Vagina (tissue), 2 donors: ENCODE measurements at places on chromosomes 1 and 21.

DNA sequence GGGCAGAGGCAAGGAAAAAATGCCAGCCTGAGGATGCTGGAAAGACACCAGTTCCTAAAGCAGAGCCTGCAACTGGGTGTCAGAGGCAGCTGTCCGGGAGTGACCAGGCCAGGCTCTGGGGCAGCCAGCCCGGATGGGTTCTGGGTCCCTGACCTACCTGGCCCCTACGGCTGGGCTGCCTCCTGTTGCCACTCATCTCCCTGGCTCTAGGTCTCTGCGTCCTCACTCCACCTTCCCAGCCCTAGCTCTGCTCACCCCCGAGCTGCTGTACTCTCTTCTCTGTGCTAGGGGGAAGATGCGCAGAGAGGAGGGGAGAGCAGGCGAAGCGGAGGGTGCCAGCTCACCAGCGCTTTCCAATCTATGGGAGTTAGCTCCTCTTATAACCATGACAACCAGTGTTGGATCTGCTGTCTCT is 9.0 kb downstream of the ARHGEF2 start:
- no peak for DNase-seq

GRCh38 chr1:210464519-210465039 is 135.9 kb downstream of the HHAT start:
- DNase-seq: no peak

- no peak for DNase-seq
Measured at GRCh38 chr1:245770156-245770555, 615.4 kb downstream of the KIF26B start.

DNA sequence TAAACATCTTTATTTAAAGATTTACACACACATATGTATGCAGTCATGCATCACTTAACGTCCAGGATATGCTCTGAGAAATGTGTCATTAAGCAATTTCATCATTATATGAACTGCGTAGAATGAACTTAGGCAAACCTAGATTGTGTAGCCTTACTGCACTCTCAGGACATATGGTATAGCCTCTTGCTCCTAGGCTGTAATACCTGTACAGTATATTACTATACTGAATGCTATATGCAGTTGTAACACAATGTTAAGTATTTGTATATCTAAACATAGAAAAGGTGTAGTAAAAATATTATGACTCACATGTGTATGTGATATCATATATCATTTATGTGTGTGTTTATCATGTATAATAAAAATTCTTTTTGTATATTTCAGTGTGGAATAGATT is 73.2 kb upstream of the QSOX1 start:
- DNase-seq: no peak

DNA sequence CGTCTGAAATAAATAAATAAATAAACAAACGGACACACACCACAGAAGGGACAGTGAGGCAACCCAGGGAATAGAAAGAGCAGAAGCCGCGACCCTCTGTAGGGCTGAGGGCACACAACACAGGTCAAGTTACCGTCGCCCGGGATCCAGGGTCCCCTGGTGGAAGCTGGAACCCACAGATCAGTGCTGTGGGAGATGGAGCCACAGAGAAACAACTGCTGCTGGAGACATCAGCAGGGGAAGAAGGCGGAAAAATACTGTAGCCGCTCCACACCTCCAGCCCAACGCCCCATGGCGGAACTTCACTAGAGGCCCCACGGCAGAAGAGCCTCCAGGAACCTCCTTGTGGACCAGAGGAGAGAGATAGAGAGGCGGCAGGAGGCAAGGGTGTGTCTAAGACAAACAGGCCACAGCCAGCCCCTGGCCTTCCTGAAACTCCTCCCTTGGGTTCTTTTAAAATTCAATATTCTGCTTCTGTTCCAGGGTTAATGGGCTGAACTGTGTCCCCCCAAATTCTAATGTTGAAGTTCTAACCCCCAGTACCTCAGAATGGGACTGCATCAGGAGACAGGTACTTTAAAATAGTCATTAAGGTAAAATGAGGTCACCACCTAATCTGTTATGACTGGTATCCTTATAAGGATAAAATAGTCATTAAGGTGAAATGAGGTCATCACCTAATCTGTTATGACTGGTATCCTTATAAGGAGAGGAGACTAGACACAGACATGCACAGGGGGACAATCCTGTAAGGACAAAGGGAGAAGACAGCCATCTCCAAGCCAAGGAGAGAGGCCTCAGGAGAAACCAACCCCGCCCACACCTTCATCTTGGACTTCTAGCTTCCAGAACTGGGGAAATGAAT is 7.7 kb upstream of the HLCS start:
- DNase-seq: no peak

GRCh38 chr1:164576291-164577271 is 17.6 kb downstream of the PBX1 start:
- no peak for DNase-seq
